ENCODE measurements at places on chromosomes 16 and 17.
A peak's percentile ranks its signal among the peaks of the same experiment; 100 is the strongest.

DNA sequence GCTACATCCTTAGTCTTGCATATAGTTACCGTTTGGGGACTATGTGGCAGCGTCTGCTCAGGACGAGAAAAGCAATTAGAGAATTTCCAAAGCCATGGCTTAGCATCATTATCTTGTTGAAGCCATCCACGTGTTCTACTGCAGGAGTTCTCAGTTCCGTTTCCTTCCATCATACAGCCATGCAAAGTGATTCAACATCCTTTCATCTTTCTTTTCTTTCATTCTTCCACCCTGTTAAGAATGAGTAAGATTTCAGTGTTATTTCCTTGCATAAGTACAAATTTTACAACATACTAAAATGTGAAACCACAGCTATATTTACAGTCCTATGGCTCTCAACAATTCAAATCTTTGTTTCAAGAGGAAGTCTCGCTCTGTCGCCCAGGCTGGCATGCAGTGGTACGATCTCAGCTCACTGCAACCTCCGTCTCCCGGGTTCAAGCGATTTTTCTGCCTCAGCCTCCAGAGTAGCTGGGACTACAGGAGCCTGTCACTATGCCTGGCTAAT, 3.8 kb downstream of the MARF1 start:
- DNase-seq, result no peak

DNA sequence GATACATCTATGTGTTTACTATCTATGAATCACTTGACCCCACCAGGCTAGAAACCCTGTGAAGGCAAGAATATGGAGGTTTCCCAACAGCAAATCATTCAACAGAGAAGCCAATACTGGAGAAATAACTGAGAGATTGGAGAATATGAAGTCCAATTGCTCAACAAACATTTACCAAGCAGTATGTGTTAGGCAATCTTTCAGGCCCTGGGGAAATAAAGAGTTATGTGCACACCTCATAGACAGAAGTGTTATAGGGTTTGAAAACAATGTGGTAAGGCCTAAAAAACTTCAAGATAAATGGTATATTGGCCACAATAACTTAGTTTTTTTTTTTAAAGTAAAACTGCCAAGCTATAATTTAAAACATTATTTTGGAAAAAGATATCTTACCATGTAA, 1245.8 kb downstream of the CDH11 start:
- DNase-seq, result no peak

GRCh38 chr17:18102640-18103039, 5.9 kb upstream of the MYO15A start:
- no peak for DNase-seq

DNA sequence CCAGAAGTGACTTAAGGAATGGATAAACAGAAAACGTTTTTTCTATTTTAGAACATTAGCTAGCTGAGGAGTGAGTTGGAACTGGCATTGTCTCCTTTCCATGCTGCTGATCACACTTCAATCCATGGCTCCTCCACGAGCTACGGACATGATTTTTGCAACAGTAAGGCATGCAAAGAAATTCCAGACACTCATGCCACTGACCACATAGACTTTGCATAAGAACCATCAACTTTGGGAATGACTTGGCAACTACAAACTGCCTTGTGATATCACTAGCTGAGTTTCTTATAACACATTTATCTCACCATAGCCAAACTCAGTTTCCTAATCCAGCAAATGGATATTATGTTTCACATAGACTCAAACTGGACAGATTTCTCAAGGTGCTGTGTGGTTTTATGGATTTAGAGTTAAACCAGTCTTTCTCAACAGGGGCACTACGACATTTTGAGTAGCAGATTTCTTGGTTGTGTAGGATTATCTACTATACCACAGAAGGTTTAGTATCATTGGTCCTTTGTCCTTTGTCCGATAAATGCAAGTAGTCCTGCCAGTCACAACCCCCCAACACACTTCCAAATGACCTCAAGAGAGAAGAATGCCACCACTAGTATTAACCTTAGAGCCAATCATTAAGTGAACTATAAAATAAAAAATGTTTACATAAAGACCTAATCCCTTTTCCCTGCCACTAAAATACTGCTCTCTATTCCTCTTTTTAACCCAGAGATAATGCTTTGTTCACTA, 48.3 kb upstream of the C17orf78 start:
- no peak for DNase-seq

DNA sequence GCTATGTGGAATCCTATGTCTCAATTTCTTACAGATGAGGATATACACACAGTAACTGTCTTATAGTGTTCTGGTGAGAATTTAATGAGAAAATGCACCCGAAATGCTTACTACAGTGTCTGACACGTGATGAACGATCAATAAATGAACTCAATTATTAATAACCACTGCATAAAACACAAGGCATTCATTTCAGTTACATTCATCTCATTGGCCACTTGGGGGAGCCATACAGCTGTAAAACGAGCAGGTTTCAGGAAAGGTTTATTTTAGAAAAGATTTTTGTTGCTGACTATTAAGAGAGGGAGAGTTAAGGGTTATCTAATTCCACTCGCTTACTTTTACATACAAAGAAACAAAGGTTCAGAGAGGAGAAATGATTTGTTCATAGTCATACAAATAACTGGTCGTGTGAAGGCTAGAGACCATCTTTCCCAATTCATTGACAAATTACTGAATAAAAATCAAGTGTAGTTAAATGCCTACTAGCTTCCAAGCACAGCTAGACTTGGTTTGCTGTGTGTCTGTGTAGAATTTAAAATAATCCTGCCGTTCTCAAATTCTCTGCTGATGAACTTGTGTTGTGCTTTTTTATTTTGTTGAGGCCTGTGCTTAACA, 160.1 kb downstream of the MAP2K4 start:
- peak; percentile 20 for DNase-seq

DNA sequence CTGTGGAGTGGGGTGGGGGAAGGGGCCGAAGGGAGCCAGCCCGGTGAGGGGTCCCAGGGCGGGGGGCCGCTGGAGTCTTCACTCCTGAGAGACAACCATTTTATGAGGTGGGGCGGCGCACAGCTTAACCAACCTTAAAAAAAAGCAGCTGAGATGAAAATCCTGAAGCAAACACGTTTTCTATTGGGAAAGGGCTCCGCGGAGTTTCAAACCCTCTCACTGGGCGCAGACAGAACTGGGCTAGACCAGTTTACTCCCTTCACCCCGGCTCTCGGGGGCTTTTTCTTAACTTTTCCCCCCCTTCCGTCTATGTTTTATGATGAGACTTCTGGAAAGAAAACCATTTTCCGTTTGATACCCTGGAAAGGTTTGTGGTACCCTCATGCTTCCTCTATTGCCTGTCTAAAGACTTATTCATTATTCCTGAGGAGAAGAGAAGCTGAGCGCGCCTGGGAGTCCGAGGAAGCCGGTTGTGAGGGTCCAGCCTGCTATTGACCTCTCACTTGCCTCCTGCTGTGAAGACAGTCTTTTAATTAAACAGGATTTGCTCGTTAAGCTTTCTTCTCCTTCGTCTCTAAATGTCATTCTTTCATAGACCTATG, 482 bp upstream of the SSH2 start:
- DNase-seq, result no peak

DNA sequence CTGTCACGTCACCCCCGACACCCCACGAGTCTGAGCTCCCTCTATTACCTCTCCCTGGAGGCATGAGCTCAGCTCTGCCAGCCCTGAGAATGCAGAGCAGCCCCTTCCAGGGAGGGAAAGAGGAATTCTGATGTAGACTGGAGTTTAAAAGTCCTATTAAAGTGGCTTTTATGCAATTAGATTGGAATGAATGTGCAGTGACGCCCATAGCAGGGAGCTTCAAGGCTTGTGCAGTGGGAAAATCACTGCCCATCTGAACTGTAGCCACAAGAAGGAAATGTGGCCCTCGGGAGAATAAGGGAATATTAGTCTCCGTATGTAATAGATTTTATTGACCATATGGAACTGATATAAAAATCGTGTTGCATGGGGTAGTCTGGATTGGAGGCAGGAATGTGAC, 66.9 kb downstream of the ZNF423 start:
- DNase-seq, result no peak

GRCh38 chr17:82241183-82241925, 12.5 kb downstream of the SLC16A3 start:
- DNase-seq, result no peak

DNA sequence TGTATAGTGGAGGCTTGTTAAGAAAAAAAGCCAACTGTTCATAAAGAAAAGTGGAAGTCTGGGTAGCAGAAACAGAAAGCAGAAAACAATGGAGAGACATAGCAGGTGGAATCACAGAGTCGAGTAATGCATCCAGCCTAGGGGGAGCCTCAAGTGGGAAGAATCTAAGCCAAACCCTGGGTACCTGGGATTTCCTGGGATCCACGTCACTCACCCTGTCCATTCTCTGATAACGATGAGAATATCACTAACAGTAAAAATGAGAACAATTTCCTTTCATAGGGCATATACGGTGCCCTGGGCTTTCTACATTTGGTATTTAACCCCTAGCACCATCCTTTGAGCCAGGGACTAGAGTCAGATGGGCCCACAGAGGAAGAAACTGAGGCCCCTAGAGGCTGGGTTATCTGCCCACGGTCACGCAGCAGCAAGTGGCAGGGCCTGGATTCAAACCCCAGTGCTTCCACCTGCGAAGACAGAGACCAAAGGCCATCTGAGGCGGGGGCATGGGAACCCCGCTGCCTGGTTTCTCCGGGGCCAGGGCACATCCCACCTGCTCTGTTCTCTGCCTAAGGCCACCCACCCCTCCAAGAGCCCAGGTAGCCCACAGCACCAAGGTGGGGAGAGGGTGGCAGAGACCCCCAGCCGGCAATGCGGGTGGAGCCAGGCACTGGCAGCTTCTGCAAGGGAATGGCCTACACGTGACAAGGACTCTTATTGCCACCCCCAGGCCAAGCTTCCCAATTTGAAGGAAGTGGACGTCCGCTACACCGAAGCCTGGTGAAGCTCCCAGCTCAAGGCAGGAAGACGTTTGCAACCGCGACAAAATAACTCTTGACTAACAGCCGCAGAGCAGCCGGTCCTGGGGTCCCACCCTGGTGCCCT, 69.8 kb upstream of the PLCG2 start:
- no peak for DNase-seq

GRCh38 chr17:73696251-73696650, 52.0 kb upstream of the SDK2 start:
- no peak for DNase-seq

GRCh38 chr17:48882272-48882671, 10.3 kb upstream of the ATP5MC1 start:
- no peak for DNase-seq

- no peak for DNase-seq
These were observed 15.6 kb downstream of the SDR42E1 start for GRCh38 chr16:81995651-81996050.

DNA sequence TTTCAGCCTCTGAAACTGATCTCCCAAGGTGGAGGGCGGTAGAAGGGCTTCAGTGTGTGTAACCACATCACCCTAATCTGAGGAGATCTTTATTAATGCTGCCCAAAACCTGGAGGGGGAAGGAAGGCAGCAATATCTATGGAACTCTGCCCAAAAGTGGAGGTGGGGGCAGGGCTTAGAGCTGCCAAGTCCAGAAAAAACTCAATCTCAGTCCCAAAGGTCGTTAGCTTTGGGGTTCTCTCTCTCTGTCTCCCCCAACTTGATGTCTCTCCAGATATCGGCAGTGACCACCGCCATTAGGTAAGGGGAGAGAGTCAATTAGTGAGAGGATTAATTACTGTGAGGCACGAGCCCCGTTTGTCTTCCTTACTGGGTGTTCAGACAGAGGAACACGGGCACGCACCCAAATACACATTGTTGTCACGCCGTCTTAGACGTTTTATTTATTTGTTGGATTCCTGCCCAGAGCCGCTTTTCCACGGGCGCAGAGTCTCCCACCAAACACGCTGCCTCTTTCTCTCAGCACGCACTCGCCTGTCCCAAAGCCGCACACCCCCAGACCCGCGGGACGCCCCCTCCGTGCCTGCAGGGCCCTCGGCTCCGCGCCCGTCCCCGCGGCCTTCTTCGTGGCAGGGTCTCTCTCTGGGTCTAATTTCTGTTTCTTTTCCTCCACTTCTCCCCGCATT, 5.4 kb upstream of the LHX1 start:
- DNase-seq, result no peak

DNA sequence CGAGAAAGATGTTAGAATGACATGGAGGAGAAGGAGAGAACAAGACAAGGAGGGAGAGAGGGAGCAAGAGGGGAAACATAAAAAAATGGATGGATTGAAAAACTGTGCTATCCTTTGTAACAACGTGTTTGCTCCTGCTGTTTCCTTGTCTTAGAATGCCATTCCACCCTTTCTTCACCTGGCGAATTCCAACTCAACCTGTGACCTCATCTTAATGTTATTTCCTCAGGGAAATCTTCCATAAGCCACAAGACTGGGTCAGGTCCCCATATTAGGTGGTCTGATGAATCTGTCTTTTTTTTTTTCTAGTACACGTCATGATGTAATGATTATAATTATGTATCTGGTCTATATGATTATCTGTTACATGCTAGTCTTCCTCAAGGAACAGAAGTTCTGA, 195.0 kb upstream of the MAF start:
- no peak for DNase-seq

DNA sequence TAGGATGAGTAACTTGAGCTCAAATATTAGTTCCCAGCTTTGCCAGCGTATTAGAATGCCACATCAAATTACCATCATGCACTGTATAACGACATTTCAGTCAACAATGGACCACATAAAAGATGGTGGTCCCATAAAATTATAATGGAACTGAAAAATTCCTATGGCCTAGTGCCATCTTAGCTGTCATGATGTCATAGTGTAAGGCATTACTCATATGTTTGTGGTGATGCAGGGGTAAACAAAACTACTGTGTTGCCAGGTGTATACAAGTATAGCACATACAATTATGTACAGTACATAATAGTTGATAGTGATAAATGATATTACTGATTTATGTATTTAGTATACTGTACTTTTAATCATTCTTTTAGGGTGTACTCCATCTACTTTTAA, 54.4 kb upstream of the NETO2 start:
- DNase-seq, result no peak

- no peak for DNase-seq
These were observed 9.2 kb downstream of the C17orf67 start for GRCh38 chr17:56824503-56824902.

DNA sequence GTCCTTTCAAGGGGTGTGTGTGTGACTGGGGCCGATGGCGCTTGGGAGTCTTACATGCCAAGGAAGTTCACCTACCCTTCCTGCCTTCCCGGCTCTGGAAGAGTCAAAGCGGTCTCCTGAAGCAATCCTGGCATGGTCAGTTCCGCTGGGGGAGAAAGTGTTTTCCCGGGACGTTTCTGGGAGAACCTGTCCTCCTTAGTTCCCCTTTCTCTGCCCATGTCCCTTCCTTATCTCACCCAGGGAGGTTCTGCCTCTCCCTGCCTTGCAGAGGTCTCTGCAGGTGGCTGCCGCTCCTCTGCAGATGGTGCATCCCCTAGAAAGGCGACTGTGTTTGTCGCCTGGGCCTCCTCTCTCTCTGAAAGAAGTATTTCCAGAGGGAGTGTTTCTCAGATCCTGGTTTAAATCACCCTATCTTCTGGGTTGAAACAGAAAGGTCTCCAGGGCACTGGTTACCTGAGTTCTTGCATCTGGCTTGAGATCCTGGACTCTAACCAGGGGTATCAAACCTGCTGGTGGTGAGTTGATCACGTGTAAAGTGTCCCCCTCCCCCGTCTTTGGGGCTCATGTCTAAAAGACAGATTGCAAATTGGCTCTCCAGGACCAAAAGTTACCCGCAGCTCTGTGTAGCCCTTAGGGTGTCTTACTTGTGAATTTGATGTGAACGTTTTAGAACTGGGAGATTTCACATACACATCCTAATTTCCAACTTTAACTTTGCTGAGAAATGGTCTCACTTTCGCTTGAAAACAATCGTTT, 1.9 kb downstream of the PRKCB start:
- no peak for DNase-seq
